ENCODE measurements at places on chromosomes 13 and 19.

GRCh38 chr13:76715621-76716020 lies 170.6 kb downstream of the KCTD12 start:
- DNase-seq, result no peak

DNA sequence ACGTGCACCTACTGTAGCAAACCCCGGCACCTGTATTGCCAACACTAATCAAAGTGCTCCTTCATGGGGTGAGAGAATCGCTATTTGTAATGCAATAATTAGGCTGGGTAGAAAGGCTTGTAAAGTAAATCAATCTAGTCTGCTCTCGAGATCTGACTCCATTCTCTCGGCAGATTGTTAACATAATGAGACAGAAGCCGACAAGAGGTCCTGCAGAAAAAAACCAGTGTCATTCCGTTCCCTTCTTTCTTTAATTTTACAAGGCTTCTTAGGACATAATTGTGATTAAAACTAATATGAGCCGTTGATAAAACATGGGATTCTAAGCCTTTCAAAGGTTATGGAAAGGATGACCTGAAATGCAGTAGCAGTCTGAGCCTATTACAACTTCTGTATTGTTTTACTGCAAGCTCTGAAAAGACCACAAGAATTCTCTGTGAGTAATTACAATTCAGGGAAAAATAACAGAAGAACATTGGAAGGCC lies 530.0 kb downstream of the PCDH9 start:
- DNase-seq, result no peak

DNA sequence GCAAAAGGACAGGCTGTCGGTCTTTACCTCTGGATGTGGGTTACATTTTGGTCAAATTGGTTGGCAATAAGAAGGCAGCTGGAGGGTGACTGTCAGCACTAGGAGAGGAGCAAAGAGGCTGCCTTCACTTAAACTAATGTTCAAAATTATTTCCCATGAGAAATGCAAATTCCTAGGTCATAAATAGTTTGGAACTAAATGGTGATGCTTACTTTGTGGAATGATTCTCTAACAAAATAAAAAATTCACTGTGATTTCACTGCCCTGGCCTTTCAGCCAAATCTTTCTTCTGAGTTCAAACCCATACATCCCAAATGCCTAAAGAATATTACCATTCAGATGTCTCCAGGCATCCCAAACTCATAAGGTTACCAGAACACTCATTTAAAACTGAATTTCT lies 25.0 kb upstream of the OXGR1 start:
- no peak for DNase-seq

GRCh38 chr13:66781241-66781640 lies 448.9 kb downstream of the PCDH9 start:
- DNase-seq, result no peak

DNA sequence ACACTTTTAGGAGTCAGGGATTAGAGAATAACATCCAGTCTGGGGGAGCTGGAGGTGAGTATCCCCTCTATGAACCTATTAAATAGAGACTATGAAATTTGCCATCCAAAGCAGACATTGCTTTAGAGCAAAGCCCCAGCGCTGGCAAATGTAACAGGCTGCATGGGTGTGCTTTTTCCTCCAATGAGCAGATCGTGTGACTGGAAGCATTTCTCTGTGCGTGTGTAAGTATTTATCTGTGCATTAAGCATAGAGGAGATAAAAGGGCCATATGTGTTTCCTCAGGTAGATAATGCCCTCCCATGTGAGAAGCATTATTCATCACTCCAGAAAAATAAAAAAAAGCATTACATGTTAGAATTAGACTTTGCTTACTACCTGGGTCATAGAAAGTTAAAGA lies 924 bp downstream of the TNFSF13B start:
- DNase-seq, result no peak

- no peak for DNase-seq
Measured at GRCh38 chr19:19410553-19411550, 5.4 kb downstream of the GATAD2A start.

DNA sequence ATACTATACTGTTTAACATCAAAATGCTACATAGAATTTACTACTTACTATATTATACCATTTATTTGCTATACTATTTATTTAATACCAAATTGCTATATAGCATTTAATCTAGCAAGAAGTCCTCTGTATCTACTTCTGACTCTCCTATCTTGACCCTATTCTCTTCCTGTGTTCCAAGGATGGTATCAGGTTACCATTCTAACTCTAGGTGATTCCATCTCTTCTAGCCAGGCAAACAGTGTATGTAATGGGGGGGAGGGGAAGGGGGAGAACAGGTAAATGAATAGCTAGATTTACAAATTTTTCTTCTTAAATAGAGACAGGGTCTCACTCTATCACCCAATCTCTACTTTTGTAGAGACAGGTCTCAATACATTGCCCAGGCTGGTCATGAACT lies 200.3 kb downstream of the DIAPH3 start:
- no peak for DNase-seq

DNA sequence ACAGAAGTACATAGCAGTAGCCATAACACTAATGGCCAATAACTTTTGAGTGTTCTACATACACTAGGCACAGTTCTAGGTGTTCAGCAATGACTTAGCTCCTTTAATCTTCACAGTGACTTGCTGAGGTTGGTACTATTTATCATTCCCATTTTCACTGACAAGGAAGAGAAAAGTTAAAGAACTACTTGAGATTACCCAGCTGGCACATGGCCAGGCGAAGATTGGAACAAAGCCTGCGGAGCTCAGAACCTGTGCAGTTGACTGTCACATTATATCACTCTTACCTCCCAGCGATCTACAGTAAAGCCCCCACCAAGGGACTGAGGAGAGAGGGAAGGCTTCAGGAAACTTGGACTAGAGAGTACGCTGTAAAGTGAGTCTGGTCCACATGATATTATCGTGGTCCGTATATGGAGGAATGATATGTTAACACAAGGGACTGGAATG lies 42.4 kb upstream of the WDFY2 start:
- peak; percentile 26 for DNase-seq

GRCh38 chr19:34386645-34387445 lies 17.4 kb upstream of the PDCD2L start:
- no peak for DNase-seq

DNA sequence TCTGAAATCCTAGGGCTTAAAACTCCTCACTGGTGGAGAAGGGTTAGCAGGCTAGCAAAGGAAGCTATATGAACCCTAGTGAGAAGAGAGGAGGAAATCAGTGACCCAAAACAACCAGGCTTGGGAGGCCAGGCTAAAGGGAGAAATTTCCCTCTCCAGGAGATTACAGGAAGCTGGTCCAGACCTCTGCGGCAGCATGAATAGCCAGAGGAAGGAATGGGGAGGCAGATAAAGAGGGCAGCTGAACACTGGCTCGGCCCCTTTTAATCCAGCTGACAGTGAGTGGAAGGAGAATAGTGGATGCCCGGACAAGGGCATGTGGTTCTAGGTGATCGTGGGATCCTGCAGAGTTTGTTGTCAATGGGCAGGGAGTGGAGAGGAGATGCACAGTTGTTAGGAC lies 130.6 kb downstream of the COG6 start:
- no peak for DNase-seq

GRCh38 chr19:16714702-16715287 lies 4.9 kb upstream of the NWD1 start:
- DNase-seq, result peak; percentile 87

DNA sequence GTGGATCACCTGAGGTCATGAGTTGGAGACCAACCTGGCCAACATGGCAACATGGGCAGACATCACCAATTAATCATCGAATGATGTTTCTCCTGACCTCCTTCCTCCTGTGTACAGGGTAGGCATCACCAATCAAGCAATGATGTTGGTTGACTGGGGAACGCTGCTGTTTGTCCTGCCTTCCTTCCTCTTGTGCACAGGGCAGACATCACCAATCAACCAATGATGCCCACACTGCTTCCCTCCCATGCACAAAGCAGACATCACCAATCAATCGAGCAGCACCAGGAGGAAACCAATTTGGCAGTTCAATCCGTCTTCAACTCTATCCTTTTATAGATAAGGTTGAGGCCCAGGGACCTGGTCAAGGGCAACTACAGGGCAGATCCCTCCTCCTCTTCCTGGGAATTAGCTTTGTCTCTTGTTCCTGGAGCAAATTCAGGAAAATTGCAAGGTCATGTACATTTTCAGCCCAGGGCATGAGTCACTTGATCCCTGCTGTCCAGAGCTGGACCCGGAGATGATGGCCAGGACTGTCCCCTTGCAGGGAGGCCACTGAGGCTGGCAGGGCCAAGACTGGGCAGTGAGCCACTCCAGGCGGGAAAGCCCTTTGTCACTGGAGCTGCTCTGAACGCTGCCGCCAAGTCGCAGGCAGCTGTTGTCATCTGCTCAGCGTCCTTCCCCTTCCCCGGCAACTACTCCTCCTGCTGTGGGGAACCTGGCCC lies 5.3 kb upstream of the CSNK1G2 start:
- peak; percentile 75 for DNase-seq

GRCh38 chr19:21900401-21900800 lies 64.4 kb upstream of the ZNF43 start:
- DNase-seq, result no peak

DNA sequence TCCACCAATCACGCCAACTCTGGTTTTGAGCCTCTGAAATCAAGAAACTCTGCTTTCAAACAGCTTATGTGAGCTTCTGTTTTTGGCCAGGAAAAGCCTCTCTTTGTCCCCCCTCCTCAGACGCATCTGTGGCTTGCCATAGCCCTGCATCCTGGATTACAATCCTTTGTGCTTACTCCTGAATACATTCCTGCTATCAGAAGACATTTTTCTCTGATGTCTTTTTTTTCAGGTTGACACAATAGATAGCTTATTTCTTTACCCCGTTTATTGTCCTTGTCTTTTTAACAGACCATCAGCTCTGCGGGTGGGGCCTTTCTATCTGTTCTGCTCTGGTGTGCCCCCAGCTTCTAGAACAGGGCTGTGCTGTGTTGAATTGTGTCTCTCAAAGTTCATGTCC lies 11.0 kb downstream of the PNMA8B start:
- no peak for DNase-seq

- DNase-seq, result no peak
Measured at GRCh38 chr13:112904436-112904960, 64.5 kb upstream of the MCF2L start.

GRCh38 chr19:41862445-41862986 lies 2.5 kb downstream of the RPS19 start:
- no peak for DNase-seq

GRCh38 chr19:8185343-8186068 lies 23.7 kb upstream of the CERS4 start:
- no peak for DNase-seq

- no peak for DNase-seq
Measured at GRCh38 chr19:19226663-19227062, 14.9 kb downstream of the NCAN start.

All from SJCRH30 (cell line).